ENCODE measurements at places on chromosomes 13 and 19.

DNA sequence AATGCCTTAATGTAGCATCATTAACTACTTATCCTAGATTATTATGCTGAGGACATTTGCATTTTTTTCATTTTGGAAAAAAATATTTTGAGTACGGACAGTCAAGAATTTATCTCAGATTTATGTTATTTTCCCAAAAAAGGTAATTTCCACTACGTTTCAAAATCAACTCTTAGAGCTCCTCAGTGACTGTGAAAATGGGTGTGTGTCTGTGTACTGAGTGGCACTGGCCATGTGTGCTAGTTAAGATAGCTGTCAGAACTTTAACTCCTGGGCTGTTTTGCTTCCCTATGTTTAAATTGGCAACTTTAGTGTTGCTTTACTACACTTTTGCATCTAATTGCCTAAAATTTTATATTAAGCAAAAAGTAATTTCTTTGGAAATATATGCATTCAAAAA lies 927.4 kb downstream of the EFNB2 start:
- DNase-seq: no peak

- DNase-seq: no peak
Measured at GRCh38 chr19:3227054-3227626, 2.7 kb downstream of the CELF5 start.

GRCh38 chr19:21134934-21135366 lies 6.9 kb upstream of the ZNF431 start:
- DNase-seq: no peak

- no peak for DNase-seq
Measured at GRCh38 chr19:8584965-8585893, 8.0 kb upstream of the MYO1F start.

- no peak for DNase-seq
Measured at GRCh38 chr19:39296055-39296645, at the start of gene IFNL1. Gene IFNL1, plus strand, starts transcription at chr19:39296407. Its CDS starts 15 bp downstream, at chr19:39296422.

DNA sequence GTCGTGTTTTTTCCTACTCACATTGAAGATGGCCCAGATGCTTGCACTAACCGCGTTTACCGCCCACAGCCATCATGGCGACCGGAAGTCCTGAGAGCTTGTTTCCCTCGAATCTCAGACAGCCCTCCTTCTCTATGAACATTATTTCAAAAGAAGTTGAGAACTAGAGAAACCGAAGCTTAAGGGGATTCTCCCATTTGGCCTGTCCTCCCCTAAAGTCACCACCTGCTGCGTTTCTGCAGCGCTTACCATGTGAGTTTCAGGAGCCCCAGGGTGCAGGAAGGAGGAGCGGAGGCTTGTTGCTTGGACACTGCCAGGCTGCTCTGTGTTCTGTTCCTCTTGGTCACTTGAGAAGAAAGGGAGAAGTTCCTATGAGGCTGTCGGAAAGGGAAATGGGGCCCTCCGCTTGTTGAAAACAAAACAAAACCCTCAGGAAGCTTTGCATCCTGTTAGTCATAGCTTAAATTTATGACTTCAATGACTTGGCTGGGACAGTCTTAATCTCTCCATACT lies 6.2 kb downstream of the CARD8 start:
- no peak for DNase-seq

DNA sequence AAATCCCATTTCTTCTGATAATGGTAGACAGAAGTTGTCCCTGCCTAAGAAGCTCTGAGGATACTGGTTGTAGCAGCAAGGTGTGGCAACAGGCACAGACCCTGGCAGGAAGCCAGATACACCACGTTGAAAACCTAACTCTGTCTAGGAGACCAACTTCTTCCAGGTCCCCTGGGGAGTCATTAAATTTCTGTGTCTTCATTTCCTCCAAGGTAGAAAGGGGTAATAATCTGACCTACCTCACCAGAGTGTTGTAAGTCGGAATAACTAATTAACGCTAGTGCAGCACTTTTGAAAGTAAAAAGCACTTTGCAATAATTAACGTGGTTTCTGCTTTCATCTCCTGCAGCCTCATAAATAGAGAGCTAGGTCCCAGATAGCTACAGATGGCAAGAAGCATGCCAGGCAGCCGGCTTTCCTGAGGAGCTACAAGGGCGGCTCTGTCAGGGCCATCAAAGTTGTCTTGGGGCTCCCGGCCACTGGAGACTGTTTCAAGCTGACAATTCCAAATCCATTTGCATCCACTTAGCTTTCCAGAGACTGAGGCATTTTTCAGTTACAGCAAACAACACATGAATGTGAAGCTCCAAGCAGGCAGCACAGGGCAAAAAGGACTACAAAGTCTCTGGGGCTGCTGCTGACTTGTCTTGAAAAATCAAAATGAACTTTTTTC lies 176.2 kb downstream of the FOXO1 start:
- no peak for DNase-seq

- no peak for DNase-seq
Measured at GRCh38 chr19:33799476-33799875, 2.8 kb downstream of the KCTD15 start.

DNA sequence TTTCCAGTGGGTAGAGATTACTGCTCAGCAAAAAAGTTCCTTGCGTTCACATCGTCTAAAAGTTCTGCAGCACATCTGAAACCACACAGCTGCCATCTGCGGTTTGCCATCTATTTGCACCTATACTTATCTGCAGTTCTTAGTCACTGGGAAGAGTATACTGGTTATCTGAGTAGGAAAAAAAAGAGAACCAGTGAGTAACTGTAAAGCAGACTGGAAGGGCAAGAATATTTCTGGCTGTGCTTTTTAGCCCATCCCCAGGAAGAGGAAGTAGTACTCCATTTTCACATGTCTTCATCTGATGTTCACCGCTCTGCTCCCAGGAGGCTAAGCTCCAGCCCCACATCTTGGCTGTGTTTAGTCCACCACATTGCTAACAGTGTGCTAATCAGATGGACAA lies 35.6 kb downstream of the EFNB2 start:
- no peak for DNase-seq

- DNase-seq: no peak
Measured at GRCh38 chr19:42440357-42441048, 2.2 kb downstream of the CXCL17 start.

- DNase-seq: no peak
Measured at GRCh38 chr19:36939153-36939552, 23.0 kb downstream of the ZNF568 start.

DNA sequence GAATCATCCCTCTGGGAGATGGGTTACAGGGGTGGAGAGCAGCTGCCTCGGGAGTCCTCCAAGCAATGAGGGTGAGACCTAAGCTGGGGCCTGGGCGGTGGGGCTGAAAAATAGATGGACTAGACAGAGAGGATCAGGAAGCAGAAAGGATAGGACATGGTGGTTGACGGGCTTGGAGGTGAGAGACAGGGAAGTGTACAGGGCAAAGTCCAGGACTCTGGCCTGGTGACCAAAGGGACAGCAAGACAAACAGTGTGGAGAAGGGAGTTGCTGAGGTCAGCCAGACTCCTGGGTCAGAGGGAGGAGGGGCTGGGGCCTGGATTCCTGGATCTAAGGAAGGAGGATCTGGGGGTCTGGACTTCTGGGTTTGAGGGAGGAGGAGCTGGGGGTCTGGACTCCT lies 5.5 kb downstream of the PHLDB3 start:
- no peak for DNase-seq

GRCh38 chr19:41893899-41894298 lies 10.9 kb downstream of the ARHGEF1 start:
- no peak for DNase-seq

- DNase-seq: no peak
Measured at GRCh38 chr13:109113427-109113826, 484.0 kb downstream of the MYO16 start.

DNA sequence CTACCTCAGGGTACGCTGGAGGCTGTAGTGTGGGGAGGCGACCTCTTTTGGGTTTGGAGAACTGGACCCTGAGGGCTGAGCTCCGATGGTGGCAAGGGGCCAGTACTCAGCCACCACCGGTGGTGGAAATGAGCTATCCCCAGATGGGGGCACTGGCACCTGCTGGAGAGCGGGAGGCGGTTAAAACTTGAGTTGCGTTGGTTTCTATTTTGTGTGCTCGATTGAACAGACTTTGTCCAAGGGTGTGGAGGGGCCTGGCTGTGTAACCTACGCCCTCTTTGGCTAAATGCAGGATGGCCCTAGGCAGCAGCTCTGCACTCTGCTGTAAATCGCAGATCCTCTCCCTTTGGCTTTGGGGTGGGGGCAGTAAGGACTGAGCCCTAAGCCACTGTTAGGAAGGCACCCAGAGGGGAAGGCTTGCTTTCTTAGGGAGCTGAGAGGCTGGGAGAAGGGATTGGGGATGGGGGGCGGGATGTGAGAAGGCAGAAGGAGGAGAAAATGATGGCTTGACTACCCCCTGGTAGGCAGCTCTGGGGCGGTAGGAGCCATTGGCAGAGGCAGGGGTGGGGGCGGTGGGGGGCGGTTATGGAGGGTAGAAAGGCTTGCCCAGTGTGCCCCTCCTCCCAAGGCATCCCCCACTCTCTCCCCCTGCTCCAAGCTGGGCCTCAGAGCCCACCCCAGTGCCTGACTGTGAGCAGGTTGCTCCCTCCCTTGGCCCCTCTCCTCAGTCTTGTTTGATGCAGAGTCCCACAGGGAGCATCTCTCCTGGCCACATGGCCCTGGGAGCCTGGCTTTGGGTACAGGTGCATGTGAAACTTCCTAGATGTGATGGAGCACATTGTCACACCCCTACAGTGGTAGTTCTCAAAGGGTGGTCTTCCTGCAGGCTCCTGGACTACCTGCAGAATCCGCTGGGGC lies 5.0 kb downstream of the VSTM2B start:
- no peak for DNase-seq

- DNase-seq: no peak
Measured at GRCh38 chr19:35318679-35319448, 10.1 kb upstream of the CD22 start.

DNA sequence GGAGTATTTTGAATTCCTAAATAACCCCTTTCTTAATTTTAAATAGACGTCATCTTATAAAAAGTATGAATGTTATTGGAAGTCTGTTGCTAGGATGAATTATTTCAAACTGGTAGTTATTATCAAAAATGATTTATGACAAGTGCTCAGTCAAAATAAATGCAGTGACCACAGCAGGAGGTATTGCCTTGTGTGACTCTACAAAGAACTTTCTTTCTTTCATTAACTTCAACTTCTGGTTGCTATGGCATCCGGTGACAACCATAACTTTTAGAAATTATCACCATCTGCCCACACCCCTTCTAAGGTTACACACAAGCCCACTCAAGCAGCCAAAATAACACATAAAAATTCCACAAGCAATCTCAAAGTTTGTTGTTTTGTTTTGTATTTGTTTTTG lies 189.9 kb downstream of the DACH1 start:
- no peak for DNase-seq

- DNase-seq: no peak
Measured at GRCh38 chr19:47143322-47144073, 12.9 kb downstream of the SAE1 start.

- no peak for DNase-seq
Measured at GRCh38 chr19:2488942-2489731, 13.2 kb downstream of the GADD45B start.

DNA sequence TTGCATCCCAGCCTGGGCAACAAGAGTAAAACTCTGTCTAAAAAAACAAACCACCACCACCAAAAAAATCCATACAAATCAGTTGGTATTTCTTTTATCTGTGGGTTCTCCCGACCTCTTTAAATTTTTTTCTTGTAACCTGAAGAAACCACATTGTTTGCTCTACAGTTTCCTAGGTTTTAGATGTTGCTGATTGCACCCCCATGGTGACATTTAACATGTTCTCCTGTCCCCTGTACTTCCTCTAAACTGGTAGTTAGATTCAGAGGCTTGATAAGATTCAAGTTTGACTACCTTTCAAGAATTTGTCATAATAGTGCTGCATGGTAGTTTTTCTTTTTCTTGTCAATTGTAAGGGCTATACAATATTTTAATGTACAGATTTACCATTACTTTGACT lies 24.0 kb downstream of the ALG5 start:
- no peak for DNase-seq

DNA sequence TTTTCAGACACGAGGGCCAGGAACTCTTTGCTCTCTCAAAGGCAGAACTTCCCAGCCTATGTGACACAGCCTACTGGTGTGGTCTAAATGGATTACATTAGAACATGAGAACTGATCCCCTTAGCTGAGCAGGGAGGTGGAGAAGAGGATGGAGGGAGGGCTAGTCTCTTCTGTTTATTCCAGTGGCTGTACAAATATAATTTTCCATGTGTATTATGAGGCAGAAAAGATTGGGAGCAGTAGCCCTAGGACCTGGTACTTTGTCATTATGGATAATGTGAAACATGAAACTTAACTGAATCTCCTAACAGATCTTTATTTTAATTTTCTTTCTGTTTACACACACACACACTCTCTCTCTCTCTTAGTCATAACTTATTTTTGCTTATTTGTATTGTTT lies 82.1 kb downstream of the WDFY2 start:
- no peak for DNase-seq

DNA sequence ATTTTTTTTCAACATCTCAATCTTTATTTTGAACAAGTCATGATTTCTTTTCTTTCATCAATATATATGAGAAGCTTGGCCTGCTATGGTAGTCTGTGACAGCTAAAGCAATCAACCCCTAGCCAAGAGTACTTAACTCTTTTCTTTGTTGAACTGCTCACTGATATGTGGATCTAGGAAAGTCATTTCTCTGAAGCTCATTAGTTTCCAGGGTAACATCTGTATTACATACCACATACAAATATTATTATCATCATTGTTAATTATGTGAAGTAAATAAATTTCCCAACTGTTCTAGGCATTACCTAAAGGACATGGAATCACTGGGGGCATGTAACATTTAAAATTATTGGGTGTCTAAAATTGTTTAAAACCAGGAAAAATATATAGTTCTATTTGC lies 267.3 kb downstream of the DCT start:
- DNase-seq: no peak

GRCh38 chr19:8585894-8586750 lies 8.9 kb upstream of the MYO1F start:
- DNase-seq: no peak

DNA sequence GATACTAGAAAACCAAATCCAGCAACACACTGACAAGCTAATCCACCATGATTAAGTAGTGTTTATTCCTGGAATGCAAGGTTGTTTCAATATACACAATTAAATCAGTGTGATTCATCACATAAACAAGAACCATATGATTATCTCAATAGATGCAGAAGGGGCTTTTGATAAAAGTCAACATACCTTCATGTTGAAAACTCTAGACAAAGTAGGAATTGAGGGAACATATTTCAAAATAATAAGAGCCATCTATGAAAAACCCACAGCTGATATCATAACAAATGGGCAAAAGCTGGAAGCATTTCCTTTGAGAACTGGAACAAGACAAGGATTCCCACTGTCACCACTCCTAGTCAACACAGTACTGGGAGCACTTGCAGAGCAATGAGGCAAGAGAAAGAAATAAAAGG lies 213.6 kb upstream of the CSNK1A1L start:
- DNase-seq: no peak

- no peak for DNase-seq
Measured at GRCh38 chr19:49116544-49116943, 2.4 kb downstream of the LIN7B start.

DNA sequence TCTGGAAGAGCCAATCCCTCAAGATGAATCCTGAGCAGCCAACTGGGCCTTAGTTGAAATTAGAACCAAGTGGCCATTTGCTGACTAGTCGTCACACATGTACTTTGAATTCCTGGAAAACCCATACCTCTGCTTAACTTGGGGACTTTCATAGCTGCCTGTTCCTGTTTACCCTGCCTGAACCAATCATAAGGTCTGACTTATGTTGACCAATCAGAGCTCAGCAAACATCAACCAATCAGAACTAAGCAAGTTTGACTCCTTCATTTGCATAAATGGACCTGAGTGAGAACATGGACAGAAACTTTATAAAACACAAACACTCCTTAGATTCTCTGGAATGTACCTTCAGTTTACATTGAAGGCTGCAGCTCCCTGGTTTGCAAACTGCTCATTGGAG lies 50.8 kb downstream of the LATS2 start:
- DNase-seq: no peak

GRCh38 chr19:51007488-51007887 lies 6.1 kb upstream of the KLK8 start:
- no peak for DNase-seq
